ENCODE measurements at places on chromosomes 2 and 18.

DNA sequence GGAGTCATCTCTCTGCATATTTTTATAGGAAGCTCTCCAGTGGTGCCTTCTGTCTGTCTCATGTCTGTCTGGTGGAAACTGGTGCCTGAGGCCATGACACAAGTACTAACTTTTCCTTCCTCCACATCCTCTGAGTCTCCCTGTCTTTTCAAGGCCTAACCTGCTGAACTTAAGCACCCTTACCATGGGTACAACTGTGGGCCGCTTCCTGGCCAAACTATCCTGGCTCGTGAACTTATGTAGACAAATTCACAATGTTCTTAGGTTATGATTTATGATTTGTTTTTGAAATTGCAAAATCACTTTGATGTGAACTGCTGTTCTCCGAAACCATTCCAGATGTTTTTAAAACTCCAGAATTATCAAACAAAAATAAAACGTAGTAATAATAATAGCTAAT is 804.5 kb upstream of the POU3F3 start:
- DNase-seq, result no peak

- DNase-seq, result no peak
Measured at GRCh38 chr18:71798986-71799673, 745.0 kb downstream of the CBLN2 start.

- no peak for DNase-seq
Measured at GRCh38 chr18:3194947-3195612, 24.7 kb downstream of the MYOM1 start.

GRCh38 chr18:36509646-36510197 is 212.2 kb downstream of the FHOD3 start:
- no peak for DNase-seq

DNA sequence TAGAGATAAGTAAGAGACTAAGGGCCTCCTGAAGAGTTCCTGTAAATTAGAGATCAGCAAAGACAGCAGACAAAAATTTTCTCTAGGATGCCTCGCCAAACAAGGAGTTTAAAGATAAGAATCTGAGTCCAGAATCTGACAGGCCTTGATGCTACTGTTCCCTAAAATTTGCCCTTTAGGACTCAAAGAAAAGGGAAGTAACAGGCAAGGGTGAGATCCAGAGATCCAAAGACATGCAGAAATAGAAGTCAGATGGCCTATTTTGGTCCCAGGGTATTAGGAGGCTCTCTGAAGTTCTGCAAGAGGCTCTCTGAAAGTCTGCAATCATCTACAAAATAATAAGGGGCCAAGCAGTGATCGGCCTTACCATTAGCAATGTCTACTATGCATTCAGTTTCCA is 33.0 kb downstream of the GALNT5 start:
- DNase-seq, result no peak

DNA sequence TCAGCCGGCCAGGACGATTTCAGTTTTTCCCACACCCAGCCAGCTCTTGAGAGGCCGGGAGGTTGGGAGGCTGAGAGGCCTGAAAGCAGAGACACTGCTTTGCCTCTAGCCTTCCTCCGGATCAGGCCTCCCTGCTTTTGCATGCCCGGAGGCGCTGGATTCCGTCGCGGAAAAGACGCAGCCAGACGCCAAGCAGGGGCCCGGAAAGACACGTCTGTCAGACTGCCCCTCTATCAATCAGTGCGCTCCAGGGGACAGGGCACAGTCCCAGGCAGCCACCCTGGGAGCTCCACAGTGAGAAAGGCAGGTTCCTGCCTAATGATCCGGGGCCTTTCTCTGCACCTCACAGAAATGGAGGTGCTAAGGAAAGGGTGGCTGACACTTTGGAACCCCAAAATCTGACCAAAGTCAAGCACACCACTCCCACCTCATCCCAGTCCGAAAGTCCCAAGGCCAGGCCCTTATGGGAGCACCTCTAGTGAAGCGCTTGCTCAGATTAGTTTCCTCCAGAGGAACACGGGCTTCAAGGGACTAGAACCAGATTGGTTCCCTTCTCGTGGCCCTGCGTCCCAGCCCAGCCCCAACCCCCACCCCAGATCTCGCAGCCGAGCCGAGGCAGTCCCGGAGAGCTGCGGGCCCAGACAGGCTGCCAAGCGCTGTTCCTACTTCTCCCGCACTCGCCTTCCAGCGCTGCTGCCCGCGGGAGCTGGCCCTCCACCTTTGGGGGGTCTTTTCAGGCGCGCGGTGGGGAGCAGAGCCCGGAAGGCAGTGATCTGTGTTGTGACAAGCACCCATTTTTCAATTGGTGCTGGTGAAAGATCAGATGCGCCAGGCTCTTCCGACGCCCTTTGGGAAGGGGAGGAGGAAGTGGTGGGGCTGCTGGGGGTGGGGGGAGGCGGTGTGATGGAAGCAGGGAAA is 5.0 kb downstream of the DLX1 start:
- DNase-seq, result no peak

- no peak for DNase-seq
Measured at GRCh38 chr2:34670482-34670881, 1071.4 kb upstream of the FAM98A start.

- DNase-seq, result no peak
Measured at GRCh38 chr2:158182676-158183295, 81.1 kb downstream of the UPP2 start.

- DNase-seq, result no peak
Measured at GRCh38 chr2:11220445-11220844, 65.2 kb downstream of the SLC66A3 start.

- DNase-seq, result no peak
Measured at GRCh38 chr2:31322371-31322770, 88.4 kb downstream of the EHD3 start.

Measured in NCI-H2081 (cell line).